ENCODE measurements at places on chromosomes 2 and 18.

- DNase-seq: no peak
Observed at GRCh38 chr2:231679908-231680284, 28.4 kb upstream of the PTMA start.

DNA sequence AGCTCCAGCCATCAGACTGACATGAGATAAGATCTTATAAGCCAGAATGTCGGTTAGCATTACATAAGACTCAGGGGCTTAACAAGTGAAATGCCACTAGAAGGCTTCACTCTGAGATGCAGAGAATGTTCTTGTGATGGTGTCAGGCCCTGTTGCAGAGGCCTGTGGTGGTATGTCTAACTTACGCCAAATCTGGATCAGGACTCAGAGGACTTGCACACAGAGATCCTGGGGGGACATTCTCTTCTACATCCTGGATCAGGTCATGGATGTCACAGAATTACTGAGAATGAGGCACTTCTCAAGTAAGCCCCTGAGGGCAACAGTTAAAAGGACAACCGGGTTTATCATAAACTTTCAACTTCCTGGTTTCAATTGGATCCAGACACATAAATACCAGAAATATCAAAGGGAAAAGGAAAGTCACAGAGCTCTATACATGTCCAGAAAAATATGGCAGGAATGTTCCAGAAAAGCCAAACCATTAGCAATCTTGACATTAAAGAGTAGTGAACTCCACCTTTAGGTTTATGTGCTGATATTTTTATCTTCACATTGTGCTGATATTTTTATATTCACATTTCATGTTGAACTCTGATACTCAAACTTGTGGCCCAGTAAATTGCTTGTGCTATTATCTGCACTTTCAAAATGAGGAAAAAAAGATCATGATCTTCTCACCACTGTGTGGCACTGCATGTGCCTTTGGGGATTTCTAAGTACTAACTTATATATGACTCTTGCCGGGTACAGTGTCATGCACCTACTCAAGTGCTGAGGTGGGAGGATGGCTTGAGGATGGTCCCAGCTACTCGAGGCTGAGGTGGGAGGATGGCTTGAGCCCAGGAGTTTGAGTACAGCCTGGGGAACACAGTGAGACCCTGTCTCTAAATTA lies 137.5 kb upstream of the RNF152 start:
- no peak for DNase-seq

DNA sequence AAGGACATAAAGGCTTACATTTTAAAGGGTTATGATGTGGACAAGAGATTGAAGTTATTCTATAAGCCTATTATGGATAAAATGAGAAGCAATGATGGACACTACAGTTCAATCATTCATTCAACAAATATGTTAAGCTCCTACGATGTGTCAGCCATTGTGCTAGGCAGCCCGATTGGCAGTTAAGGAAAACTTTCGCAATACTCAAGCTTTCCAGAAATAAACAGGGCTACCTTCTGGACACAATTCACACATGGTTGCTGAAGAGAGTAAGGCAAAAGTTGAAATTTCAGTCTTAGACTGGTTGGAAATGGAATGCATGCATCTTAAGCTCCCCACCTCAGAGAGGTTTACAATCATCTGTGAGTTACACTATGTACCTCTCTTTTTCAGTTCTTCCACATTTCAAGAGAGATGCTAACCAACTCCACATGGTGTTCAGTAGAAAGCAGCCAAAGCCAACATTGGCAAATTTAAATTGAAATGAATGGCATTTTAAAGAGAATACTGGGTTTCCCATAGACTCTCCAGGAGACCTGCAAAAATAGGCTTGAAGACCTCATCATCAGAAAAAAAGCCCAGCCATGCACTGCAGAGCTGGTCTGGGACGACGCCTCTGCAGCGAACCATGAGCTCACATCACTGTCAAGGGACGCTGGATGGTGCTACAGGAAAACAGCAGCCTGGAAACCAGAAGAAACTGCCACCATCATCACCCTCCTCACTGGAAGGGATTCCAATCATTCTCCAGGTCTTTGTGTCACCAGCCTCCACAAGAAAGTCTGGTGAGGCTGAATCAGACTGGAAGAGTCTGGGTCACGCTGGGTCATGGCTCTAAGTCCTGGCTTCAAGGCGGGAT lies 276.3 kb downstream of the AFF3 start:
- DNase-seq: no peak

DNA sequence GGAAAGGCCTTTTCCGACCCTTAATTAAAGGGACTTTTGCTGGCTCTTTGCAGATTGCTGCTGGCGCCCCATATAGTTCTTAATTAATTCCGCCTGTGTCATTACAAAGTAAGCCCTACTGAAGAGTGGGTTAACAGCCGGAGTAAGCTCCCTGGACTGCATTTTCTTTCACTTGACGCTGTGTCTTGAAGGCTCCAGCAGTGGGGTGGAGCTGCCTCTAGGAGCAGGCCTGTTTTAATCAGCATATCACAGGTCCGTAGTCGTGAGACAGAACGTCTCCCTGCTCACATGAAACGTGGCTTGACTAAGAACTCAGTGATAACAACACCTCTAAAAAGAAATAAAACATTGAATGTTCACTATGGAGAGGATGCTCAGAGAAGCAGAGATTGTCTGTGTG lies 329.9 kb upstream of the RAB12 start:
- DNase-seq: no peak

DNA sequence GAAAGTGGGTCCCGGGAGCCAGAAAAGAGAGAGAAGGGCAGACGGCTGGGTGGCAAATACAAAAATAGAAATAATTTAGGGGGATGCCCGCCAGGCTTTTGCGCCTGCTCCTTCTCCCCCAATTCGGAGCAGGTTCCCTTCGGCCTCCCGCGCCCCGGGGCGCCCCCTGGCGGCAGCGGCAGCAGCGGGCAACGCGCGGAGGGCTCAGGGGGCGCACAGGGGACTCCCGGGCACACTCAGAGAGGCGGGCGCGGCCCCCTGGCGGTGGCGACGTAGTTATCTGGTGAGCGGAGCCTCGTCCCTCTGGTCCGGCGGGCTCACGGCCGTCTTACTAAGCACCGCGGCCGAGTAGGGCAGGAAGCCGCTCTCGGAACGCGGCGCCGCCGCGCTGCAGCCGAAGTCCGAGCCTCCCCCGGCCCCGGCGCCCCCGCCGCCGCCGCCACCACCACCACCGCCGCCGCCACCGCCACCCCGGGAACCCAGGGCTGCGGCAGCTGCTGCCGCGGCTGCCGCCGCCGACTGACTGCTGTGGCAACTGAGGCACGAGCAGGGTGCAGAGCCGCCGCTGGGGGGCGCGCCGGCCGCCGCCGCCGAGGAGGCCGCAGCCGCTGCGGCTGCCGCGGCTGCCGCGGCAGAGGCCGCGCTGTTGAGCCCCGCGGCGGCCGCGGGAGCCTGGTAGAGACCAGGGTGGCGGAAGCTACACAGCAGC lies 3.8 kb downstream of the EVX2 start:
- DNase-seq: no peak

DNA sequence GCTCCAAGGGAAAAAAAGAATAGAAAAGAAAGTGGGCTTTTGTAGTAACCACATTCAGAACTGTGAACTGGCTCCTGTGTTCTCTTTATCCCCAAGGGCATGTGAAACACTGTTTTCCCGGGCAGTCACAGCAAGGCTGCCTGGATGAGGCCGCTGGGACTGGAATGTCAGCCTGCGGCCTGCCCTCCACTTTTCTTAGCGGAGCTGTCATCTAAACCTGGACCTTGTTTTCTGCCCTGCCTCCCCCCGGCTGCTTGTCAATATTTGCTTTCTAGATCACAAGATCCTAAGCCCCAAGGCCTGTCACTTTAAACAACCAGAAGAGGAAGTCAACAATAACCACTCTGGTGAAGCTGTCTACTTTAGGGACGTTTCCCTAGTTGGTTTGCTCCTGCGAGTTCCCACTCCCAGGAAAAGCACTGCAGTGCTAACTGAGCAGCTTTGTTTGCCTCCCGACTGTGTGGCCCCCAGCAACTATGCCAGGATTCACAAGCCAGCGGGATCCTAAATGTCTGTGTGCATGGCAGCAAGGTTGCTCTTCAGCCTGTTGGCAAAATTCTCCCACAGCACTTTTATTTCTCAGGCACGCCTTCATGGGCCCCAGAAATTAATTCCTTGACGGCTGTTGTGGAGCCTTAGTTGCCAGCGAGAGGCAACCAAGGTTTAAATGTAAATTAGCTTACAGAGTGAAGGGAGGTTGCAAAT lies 30.6 kb downstream of the SOWAHC start:
- DNase-seq: no peak

GRCh38 chr2:239198221-239198620 lies 202.6 kb downstream of the HDAC4 start:
- DNase-seq: peak; percentile 3

- no peak for DNase-seq
Observed at GRCh38 chr2:207444756-207445155, 85.0 kb upstream of the CREB1 start.

- no peak for DNase-seq
Observed at GRCh38 chr2:9990736-9991135, 39.2 kb downstream of the GRHL1 start.

GRCh38 chr2:39649511-39649910 lies 16.2 kb upstream of the TMEM178A start:
- no peak for DNase-seq

DNA sequence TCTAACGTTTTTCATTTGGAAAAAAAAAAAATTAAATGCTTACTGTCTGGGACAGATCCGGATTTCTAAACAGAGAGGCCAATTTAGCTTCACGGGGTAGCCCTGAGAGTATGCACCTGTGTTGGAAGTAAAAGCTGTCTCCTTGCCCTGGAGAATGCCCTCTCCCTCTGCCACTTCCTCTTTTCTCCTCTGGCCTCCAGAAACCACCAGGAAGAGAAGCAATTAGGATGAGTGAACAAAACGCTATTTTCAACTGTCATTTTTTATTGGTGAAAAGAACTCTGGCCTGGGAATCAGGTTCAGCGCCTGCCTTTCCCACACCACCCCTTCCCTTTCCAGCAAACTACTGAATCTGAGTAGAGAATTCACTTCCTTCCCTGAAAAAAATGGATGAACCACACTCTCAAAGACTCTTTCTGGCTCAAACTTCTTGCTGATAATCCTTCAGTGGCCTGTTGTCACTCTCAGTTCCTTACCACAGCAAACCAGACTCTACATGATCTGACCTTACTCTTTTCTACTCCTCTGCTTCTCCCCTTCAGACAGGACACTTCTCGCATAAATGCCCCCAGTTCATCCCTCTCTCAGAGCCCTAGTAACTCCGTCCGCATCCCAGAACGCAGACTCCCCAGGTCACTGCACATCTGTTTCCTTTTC lies 29.8 kb downstream of the KLF7 start:
- no peak for DNase-seq

GRCh38 chr2:58834404-58834803 lies 593.3 kb upstream of the FANCL start:
- peak; percentile 28 for DNase-seq

- DNase-seq: no peak
Observed at GRCh38 chr2:222521099-222521498, 96.8 kb downstream of the SGPP2 start.

All from activated naive CD4-positive, alpha-beta T cell treated with anti-CD3 and anti-CD28 coated beads, Interleukin-2, amount 10 ng/mL, durations not matched to agents 7 days and 5 days (primary cell).